ENCODE measurements at places on chromosomes 7 and 10. TPM values are rescaled to one million over a fixed set of nuclear protein-coding genes. Genes with fewer than 3 reads are reported as not detected.

GRCh38 chr10:123649676-123650075, 16.5 kb upstream of the GPR26 start:
- no peak for DNase-seq
- no peak overlapping the region for H3K27ac ChIP-seq
- no peak overlapping the region for H3K4me3 ChIP-seq
- no peaks in the 10 kb centered on the region for H3K27me3 ChIP-seq

- no peaks in the 10 kb centered on the region for H3K27me3 ChIP-seq
- H3K4me1 ChIP-seq, result no peaks in the 10 kb centered on the region
- no peak overlapping the region for H3K27ac ChIP-seq
- no peaks in the 10 kb centered on the region for H3K36me3 ChIP-seq
- DNase-seq, result no peak
Observed at GRCh38 chr7:148930335-148930734, 46.2 kb upstream of the EZH2 start.

- no peak overlapping the region for H3K4me3 ChIP-seq
- H3K27me3 ChIP-seq, result no peaks in the 10 kb centered on the region
- no peak for DNase-seq
- H3K4me1 ChIP-seq, result peaks cover 6% of the 10 kb centered on the region
- H3K36me3 ChIP-seq, result peaks cover 62% of the 10 kb centered on the region
Observed at GRCh38 chr7:2272031-2272430, 30.0 kb downstream of the NUDT1 start.

DNA sequence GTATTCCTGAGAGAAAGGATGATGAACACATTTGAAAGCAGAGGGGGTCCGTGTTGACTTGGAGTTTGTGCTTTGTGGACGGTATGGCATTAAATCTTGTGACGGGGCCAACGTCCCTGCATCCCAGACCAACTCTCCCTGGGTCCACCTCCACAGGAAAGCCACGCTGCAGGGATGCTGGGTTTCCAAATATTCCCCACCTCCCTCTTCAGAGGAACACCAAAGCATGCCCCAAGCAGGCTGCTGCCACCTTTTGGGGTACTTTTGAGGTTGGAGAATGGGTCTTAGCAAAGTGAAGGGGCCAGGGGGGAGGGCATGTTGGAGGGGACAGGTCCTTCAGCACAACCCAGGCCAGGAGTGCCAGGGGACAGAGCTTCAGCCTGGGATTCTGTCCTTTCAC, 504.4 kb downstream of the TCERG1L start:
- H3K36me3 ChIP-seq, result no peaks in the 10 kb centered on the region
- H3K27me3 ChIP-seq, result no peaks in the 10 kb centered on the region
- no peaks in the 10 kb centered on the region for H3K4me1 ChIP-seq
- H3K27ac ChIP-seq, result no peak overlapping the region

- DNase-seq, result no peak
- no peak overlapping the region for H3K4me3 ChIP-seq
- no peaks in the 10 kb centered on the region for H3K4me1 ChIP-seq
- no peaks in the 10 kb centered on the region for H3K36me3 ChIP-seq
- H3K27ac ChIP-seq, result no peak overlapping the region
Observed at GRCh38 chr10:62681211-62681940, 123.1 kb upstream of the ADO start.

DNA sequence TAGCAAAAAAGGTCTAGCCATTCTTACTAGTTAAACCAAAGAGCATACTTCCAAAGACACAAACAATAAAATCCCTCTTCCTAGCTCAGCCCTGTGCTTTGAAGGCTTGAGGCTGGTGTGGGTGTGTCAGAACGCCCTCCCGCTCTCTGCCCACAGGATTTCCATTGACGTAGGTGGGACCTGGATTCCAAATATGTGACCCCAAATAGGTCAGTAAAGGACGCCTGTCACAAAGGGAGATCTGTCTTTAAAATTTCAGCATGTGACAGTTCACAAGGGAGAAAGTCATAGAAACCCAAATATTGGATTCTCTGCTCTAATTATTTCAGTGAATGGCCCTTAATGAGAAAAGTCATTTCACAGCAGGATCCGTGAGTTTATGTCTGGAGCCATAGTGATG, 39.9 kb upstream of the LYZL1 start:
- no peaks in the 10 kb centered on the region for H3K27me3 ChIP-seq
- H3K4me1 ChIP-seq, result no peaks in the 10 kb centered on the region
- H3K4me3 ChIP-seq, result no peak overlapping the region
- no peak overlapping the region for H3K27ac ChIP-seq

GRCh38 chr10:132292287-132293200, 15.2 kb downstream of the STK32C start:
- no peak overlapping the region for H3K4me3 ChIP-seq
- no peaks in the 10 kb centered on the region for H3K36me3 ChIP-seq
- H3K27ac ChIP-seq, result no peak overlapping the region
- H3K27me3 ChIP-seq, result no peaks in the 10 kb centered on the region

GRCh38 chr7:90607196-90607595, 11.1 kb downstream of the CDK14 start:
- no peak overlapping the region for H3K27ac ChIP-seq
- H3K36me3 ChIP-seq, result no peaks in the 10 kb centered on the region
- no peak for DNase-seq
- H3K4me1 ChIP-seq, result no peaks in the 10 kb centered on the region

DNA sequence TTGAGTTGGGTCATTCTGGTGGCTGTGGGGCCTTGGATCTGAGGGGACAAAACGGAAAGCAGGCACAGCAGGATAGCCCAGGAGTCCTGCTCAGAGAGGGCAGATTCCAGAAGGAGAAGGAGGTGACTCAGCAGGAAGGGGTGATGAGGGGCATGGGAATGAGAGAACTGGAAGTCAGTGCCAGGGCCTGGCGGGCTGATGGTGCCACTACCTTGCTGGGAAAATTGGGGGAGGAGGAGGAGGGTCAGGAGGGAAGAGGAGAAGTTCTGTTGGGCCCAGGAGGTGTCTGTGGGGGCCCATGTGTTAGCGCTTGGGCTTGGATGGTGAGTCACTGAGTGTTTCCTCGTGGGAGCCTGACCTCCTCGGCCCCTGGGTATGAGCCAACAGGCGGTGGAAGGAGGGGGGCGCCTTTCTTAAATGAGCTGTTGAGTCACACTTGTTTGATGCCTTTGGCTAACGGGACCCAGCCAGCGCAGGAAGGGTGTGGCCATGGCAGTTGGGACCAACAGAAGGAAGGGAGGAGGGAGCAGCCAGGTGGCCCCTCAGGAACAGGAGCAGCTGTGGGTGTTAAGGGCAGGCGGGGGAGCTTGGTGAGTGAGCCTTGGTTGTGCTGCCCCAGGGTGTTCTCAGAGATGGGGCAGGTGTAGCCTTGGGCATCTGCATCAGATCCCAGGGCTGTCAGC, 130.0 kb upstream of the BTBD16 start:
- peaks cover 38% of the 10 kb centered on the region for H3K4me1 ChIP-seq
- peak; percentile 90 for DNase-seq
- H3K27ac ChIP-seq, result peak overlapping the region; percentile 70
- no peaks in the 10 kb centered on the region for H3K27me3 ChIP-seq
- no peak overlapping the region for H3K4me3 ChIP-seq

DNA sequence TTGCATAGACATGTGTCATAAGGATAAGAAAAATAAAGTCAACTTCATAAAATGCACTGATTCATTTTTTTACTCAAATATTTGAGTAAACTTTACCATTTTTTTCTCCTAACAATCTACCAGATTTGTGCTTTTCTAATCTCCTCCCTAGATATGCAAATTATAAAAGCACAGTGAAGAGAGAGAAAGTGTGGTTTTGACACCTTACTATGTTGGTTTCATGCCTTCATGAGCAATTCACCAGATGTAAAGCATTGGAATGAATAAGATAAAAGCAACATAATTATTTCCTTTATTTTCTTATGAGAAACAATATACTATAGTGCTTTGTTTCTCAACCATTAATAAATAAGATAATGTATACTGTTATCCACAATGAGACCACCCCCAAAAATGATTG, 432.5 kb upstream of the PCDH15 start:
- no peak overlapping the region for H3K4me3 ChIP-seq
- H3K36me3 ChIP-seq, result no peaks in the 10 kb centered on the region
- no peaks in the 10 kb centered on the region for H3K27me3 ChIP-seq
- DNase-seq, result no peak
- no peak overlapping the region for H3K27ac ChIP-seq
- no peaks in the 10 kb centered on the region for H3K4me1 ChIP-seq

GRCh38 chr7:152341039-152341913, 94.5 kb downstream of the KMT2C start:
- H3K27me3 ChIP-seq, result no peaks in the 10 kb centered on the region
- H3K4me1 ChIP-seq, result peaks cover 13% of the 10 kb centered on the region
- DNase-seq, result no peak

- H3K4me3 ChIP-seq, result no peak overlapping the region
- no peak overlapping the region for H3K27ac ChIP-seq
- no peaks in the 10 kb centered on the region for H3K27me3 ChIP-seq
- H3K4me1 ChIP-seq, result no peaks in the 10 kb centered on the region
- DNase-seq, result no peak
Observed at GRCh38 chr10:114281006-114281405, 42.0 kb downstream of the VWA2 start.

GRCh38 chr7:69430384-69431021, 167.8 kb upstream of the AUTS2 start:
- H3K27me3 ChIP-seq, result no peaks in the 10 kb centered on the region
- H3K27ac ChIP-seq, result no peak overlapping the region
- DNase-seq, result peak; percentile 21
- no peaks in the 10 kb centered on the region for H3K36me3 ChIP-seq

- H3K4me1 ChIP-seq, result no peaks in the 10 kb centered on the region
- H3K27me3 ChIP-seq, result no peaks in the 10 kb centered on the region
- no peak for DNase-seq
- no peak overlapping the region for H3K27ac ChIP-seq
- no peaks in the 10 kb centered on the region for H3K36me3 ChIP-seq
Observed at GRCh38 chr10:86706401-86706841, 38.1 kb downstream of the LDB3 start.

- H3K27ac ChIP-seq, result no peak overlapping the region
- DNase-seq, result no peak
- H3K36me3 ChIP-seq, result no peaks in the 10 kb centered on the region
Observed at GRCh38 chr10:13899941-13900340, 313.2 kb downstream of the PRPF18 start.

DNA sequence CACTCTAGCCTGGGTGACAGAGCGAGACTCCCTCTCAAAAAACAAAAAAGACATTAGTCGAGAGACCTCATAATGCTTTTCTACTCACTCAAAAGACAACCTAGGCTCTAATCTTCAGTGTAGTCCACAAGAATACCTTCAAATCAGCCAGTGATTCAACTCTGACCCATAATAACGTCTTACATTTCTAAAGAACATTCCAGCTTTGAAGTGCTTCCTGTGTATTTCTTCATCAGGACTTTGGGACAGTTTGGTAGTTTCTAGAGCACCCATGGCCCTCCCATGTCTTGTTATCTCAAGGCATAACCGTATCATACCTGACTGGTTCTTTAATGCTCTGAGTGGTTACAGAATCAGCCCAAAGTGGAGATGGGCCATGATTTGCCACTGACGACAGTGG, 221.3 kb downstream of the SKIDA1 start:
- H3K4me3 ChIP-seq, result no peak overlapping the region
- DNase-seq, result no peak
- H3K36me3 ChIP-seq, result no peaks in the 10 kb centered on the region
- no peaks in the 10 kb centered on the region for H3K27me3 ChIP-seq
- no peaks in the 10 kb centered on the region for H3K4me1 ChIP-seq

DNA sequence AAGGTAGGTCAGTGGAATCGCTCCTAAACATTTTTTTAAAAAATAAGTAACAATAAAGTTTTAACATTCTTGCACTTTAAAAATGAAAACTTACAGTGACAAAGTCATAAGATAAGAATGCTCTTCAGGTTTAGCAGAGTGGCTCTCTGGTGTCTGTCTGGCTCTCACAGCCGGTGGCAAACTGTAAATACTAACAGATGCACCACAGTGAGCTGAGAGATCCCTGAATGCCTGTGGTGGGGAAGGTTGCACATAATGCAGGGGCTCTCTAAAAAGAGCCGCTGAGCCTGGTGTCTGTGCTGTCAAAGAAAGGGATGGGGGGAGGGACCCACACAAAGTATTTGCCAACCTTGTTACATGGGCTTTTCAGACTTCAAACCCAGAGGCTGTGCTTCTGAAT, 498.3 kb downstream of the CCSER2 start:
- no peaks in the 10 kb centered on the region for H3K36me3 ChIP-seq
- H3K4me1 ChIP-seq, result no peaks in the 10 kb centered on the region
- H3K27ac ChIP-seq, result no peak overlapping the region

DNA sequence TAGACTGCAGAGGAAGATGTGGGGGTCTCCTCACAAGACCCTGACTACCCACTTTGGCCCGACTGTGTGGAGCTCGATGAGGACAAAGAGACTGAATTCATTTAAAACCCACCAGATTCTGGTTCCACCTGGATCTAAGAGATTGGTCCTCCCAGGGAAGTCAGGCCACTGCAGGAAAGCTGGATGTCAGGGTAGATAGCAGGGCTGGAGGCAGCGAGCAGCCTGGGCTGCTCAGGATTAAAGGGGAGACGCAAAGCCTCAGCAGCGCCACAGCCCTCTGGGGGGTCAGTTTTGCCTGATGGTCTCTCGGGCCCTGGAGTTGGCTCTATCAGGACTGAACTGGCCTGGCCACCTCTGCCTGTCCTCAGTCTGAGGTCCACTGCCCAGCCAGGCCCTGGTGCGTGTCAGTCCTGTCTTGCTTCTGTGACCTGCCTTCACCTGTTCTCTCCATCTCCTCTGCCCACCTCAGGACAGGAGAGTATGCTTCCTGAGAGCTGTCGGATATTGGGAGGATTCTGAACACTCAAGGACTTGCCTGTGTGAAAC, 12.2 kb upstream of the KLRG2 start:
- H3K27ac ChIP-seq, result no peak overlapping the region
- no peaks in the 10 kb centered on the region for H3K27me3 ChIP-seq
- no peaks in the 10 kb centered on the region for H3K36me3 ChIP-seq
- H3K4me3 ChIP-seq, result no peak overlapping the region
- DNase-seq, result no peak

DNA sequence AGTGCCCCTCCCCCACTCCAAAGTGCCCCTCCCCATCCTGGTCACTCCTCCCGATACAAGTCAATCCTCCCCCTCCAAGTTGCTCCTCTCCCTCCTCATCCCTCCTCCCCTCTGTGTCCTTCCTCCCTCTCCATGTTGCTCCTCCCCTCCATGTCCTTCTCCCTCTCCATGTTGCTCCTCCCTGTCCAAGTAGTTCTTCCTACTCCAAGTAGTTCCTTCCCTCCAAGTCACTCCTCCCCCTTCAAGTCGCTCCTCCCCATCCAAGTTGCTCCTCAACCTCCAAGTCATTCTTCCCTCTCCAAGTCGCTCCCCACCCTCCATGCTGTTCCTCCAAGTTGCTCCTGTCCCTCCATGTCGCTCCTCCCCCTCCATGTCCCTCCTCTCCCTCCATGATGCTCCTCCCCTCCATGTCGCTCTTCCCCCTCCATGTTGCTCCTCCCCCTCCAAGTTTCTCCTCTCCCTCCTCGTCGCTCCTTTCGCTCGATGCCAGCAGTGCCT, 8.6 kb upstream of the WBP1L start:
- H3K4me3 ChIP-seq, result no peak overlapping the region
- peak; percentile 44 for DNase-seq
- H3K36me3 ChIP-seq, result peaks cover 63% of the 10 kb centered on the region
- no peak overlapping the region for H3K27ac ChIP-seq
- no peaks in the 10 kb centered on the region for H3K4me1 ChIP-seq

The SHTN1 gene
- 16.3 TPM for total RNA-seq

The ZNF487 gene
- total RNA-seq, result 17.9 TPM

The FRG2B gene
- not detected for total RNA-seq

The KIN gene
- 6.9 TPM for total RNA-seq

The PNPLA8 gene
- total RNA-seq, result 46.0 TPM

The FAM131B gene
- 1.3 TPM for total RNA-seq

The CHAT gene
- not detected for total RNA-seq

The ABCB4 gene
- 1.1 TPM for total RNA-seq

The SCIN gene
- total RNA-seq, result 2.7 TPM
